ENCODE measurements at places on chromosomes 6 and 20.

DNA sequence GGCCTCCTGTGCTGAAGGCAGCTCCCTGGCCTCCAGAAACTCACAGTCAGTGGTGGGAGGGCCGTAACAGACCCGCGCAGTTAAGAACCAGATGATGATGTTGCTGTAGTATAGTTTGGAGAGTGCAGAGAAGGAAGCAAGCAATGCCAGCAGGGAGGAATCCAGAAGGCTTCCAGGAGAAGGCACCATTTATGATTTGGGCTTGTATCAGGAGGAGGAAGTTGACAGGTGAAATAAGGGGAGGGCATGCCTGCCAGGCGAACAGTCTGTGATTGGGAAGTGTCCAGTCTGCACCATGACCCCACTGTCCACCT is 13.3 kb upstream of the BAK1 start:
- no peak for DNase-seq

GRCh38 chr6:160028487-160029275 is 59.8 kb downstream of the IGF2R start:
- DNase-seq: no peak

- DNase-seq: peak; percentile 44
Observed at GRCh38 chr6:111800259-111800765, 72.9 kb downstream of the FYN start.

GRCh38 chr20:40427026-40427425 is 262.0 kb downstream of the MAFB start:
- no peak for DNase-seq

DNA sequence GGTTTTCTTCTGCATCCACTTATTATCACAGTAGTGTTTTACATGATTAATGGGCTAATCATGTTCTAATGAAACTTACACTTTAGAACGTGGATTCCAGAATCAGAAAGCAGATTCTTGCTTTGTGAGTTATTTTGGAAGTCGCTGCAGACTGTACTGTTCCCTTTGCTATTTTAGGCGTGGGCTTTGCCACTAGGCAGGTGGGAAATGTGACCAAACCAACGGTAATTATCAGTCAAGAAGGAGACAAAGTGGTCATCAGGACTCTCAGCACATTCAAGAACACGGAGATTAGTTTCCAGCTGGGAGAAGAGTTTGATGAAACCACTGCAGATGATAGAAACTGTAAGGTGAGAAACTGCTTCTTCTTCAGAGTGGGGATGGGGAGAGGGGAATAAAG is 598 bp downstream of the FABP7 start:
- DNase-seq: no peak

GRCh38 chr6:65229825-65230224 is 477.2 kb downstream of the EYS start:
- peak; percentile 61 for DNase-seq

DNA sequence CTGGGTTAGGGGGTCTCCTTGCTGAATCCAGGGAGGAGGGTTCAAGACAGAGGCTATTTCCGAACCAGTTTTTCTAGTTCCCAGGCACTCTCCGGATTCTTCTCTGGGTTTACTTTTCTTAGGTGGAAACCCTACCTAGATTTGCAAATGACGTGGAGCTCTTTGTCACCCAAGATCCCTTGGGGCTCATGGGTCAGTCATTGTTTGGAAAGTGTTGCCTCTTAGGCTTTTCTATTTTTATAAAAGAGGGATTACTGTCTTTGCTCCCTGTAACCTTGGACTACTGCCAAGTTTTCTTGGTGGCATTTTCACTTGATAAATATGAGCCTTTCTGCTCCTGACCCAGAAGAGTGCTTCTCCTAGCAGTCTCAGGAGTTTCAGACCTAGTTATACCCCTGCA is 33.6 kb downstream of the FAM209B start:
- no peak for DNase-seq

DNA sequence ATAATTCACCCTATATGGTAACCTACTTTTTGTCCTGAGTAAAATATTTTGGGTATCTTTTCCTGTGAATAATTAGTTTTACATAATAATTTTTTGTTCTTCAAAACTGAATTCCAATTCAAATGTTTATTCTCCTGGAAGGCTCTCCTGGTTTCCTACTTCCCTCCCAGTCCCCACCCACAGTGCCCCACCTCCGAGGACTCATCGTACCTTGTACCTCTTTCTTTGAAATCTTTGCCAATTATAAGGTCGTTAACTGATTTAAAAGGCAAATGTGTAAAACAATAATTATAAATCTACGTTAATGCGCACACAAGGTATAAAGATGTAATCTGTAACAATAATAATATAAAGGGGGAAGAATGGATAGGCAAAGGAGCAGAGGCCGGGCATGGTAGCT is 40.5 kb upstream of the VEGFA start:
- DNase-seq: no peak

- DNase-seq: no peak
Observed at GRCh38 chr6:169701311-169701953, 397 bp downstream of the WDR27 start.

GRCh38 chr6:157264701-157265100 is 58.6 kb downstream of the TMEM242 start:
- peak; percentile 24 for DNase-seq

DNA sequence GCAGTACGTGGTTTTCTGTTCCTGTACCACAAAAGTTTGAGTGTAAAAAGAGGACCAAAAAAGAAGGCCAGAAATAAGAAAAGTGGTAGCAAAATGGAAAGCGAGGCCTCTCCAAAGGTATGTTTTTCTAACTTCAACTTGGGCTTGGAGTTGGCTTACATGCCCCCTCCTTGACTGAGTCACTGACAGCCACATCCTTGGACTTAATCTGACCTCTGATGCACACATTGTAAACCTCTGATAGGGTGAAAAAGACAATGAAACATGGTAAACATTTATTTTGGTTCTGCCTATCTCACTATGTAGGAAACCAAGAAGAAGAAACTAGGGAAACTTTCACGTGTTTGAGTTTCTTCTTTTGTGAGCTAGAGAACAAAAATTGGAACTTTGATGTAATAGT is 503.2 kb upstream of the ID4 start:
- DNase-seq: peak; percentile 87

GRCh38 chr6:166415833-166416347 is 33.1 kb upstream of the MPC1 start:
- DNase-seq: no peak

DNA sequence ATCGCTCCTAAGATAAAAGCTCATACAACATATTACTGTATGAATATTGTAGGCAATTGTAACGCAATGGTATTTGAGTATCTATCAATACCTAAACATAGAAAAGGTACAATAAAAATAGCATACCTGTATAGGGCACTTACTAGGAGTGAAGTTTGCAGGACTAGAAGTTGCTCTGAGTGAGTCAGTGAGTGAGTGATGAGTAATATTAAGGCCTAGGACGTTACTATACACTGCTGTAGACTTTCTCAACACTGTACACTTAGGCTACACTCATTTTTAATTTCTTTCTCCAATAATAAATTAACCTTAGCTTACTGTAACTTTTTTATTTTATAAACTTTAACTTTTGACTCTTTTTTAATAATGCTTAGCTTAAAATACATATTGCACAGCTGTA is 546.9 kb downstream of the HACE1 start:
- DNase-seq: peak; percentile 17

GRCh38 chr20:34979366-34980153 is 23.9 kb downstream of the MYH7B start:
- no peak for DNase-seq

- DNase-seq: no peak
Observed at GRCh38 chr6:69584913-69585729, 211.7 kb downstream of the LMBRD1 start.

- no peak for DNase-seq
Observed at GRCh38 chr6:110800839-110801196, 14.5 kb downstream of the CDK19 start.

DNA sequence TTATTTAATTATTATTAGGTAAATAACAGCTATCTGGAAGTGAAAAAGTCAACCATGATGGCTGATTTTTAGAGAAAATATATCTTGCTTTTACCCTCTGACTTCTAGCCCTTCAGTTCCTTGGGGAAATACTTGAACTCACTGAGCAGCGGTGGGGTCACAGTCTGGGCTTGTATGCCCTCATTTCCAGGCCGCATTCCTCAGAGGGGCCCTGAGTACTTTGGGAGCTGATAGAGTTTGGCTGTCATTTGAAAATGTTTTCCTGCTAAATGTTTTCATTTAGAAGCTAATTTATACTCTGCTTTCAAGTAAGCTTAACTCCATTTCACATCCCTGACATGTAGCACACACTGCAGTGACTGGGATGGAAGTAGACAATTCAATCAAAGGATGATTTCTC is 1028.5 kb downstream of the KIF16B start:
- DNase-seq: no peak

GRCh38 chr6:141326925-141327324 is 805.8 kb upstream of the GJE1 start:
- DNase-seq: no peak

- no peak for DNase-seq
Observed at GRCh38 chr20:23144856-23145255, 58.7 kb upstream of the CD93 start.

DNA sequence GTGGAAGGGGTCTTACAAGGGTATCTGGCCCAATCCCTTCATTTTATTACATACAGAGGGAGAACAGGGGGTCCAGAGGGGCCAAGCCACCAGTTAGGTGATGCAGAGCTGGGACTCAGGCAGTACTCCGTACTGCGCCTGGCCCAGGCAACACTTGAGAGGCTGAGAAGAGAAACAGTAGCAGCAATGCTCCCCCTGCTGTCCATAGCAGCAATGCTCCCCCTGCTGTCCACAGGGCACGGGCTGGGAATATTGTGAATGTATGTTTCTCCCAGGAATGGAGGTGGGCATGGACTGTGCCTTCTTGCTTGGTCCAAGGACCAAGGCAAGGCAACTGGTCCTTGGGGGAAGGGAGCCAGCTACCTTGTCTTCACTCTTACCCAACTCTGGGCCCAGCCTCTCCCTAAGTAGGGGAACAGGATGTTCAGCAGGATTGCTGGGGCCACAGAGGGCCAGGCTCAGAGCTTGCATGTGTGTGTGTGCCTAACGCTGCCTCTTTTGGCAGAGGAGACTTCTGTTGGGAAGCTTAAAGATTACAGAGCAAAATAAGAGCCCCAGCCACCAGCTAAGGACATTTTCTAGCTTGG is 14.8 kb upstream of the FAM83C start:
- DNase-seq: peak; percentile 84

- DNase-seq: no peak
Observed at GRCh38 chr6:55874316-55874715, 1.1 kb downstream of the BMP5 start.

DNA sequence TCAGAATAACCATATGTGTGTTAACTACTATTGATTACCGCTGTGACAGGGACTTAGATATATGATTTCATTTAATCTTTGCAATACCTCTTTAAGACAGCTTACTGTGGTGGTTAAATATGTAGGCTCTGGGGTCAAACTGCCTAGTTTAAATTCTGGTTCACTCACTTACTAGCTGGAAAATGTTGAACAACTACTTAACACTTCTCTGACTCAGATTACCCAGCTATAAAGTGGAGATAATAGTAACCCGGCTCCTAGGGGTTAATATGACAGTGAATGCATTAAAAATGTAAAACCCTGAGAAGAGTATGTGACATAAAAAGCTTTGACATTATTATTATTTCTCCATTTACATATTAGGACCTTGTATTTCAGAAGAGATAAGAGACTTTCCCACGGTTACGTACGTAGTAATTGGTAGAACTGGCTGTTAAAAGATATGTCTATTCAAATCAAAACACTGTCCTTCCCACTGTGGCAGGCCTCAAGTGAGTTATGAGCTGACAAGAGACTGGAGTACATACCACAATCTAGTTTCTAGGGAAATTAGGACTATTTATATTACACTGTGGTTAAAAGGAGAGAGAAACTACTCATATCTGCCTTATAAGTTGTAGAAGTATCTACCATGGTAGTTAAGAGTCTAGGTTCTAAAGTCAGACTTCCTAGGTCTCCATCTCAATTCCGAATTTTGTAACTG is 4.4 kb upstream of the PLCB1 start:
- no peak for DNase-seq

DNA sequence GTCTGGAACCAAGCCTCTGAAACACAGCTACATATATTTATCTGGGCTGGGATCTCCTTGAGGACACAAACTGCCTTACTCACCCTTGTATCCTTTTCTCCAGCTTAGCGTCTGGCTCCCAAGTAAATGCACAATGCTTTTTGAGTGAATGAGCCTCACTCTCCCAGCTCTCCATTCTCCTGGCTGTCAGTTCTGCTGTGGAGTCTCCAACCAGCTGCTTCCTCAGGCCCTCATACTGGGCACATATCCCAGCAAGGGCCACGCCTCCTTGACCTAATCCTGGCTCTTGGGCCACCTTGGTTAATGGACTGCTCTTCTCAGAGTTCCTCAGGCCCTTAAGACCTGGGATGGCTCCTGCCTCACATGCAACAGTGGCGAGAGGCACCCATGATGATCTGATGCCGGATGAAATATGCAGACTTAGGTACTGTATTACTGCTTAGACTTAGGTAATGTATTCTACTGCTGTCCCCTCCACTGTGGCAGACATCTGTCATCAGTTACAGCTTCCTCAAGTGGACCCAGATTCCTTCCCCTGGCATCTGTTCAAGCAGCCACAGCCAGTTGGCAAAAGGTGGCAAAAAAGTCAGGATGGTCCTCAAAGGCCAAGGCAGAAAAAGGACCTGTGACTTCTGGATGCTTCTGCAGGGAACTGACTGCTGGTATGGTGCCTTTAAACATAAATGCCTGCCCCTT is 16.5 kb downstream of the SNHG17 start:
- DNase-seq: peak; percentile 38

DNA sequence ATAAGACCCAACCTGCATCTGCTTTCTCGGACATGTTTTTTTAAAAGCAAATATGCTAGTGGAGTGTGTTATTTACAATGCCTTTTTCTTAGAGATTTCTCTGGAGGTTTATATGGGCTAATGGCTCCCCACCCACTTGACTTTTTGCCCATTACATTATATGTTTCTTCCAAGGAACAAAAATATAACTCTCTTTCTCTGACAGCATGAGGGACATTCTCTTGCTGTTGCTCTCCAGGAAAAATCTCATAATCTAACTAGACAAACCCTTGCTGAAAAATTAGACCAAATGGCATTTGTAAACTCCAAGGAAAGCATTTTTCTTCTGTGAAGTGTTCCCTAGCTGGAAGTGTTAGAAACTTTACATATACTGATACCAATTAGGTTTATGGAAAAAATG is 213.7 kb downstream of the PRL start:
- no peak for DNase-seq

DNA sequence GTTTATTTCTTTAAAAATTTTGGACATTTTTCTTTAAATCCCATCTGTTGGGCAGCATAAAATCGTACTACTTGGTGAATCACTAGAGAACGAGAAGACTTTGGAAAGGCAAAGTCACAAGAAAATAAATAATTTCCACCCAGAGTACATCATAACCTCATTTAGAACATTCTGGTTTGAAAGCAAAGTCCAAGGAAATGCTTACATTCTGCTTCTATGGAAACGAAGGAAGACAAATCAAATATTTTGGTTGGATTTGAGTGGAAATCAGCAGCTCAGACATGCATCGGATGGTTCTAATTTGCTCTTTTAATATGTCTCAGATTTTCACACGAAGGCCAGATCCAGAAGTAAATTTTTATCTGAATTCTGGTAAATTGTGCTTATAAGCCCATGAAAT is 60.7 kb upstream of the LTV1 start:
- DNase-seq: no peak

- DNase-seq: no peak
Observed at GRCh38 chr6:42808492-42809483, 26.9 kb downstream of the BICRAL start.
